T-helper 1 cell (primary cell): ENCODE measurements at places on chromosomes 3 and 15.

DNA sequence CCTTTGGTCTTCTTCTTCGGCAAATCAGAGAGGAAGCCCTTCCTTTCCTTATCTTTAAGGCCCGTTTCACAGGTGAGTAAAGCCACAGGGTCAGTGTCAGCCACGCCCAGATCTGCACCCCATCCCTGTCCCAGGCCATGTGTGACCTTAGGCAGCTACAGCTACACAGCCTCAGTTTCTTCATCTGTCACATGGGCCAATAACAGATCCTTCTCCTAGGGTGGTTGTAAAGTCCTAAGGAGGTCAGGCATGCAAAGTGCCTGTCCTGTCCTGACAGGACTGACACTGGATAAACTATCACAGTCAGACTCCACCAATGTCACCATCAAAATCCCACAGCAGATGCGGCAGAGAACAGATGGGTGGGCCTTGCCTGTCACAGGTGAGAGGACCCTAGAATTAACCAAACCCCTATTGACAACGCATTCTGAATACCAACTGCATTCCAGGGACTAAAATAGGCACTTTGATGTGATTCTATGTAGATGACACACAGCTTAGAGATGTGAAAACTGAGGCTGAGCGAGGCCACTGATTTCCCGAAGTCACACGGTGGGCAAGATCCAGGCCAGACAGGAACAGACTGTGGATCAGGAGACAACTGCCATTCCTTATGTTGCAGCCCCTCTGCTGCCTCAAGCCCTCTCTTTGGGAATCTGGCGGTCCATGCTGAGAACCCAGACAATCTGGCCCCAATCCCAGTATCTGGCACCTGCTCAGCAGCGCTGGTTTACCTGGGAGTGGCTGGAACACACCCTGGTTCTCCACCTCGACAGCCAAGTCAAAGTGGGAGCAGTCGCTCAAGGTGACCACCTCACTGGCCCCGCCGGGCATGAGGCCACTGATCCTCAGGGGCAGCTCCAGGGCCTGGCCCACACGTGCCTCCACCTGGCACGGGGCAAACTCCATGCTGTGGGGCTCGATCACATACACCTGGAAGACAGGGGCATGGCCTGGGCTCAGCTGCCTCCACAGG lies 48.7 kb downstream of the NUP210 start:
- DNase-seq = no peak

DNA sequence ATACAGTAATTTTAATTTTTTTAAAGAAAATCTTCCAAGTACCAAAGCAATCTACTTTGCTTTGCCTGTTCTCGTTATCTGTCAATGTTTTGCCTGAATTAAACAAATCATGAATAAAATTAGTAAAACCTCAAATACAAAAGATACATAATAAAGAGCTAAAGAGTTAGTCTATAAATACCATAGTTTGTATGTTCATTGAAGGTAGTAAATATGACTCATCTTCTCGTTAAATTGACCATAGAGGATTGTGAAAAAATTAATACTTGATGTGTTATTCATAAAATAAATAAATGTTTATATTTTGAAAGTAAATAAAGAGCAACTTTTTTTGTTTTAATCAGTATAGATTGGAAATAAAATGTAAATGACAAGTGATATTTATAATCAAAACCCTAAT lies 246.5 kb upstream of the PLSCR5 start:
- DNase-seq = no peak

DNA sequence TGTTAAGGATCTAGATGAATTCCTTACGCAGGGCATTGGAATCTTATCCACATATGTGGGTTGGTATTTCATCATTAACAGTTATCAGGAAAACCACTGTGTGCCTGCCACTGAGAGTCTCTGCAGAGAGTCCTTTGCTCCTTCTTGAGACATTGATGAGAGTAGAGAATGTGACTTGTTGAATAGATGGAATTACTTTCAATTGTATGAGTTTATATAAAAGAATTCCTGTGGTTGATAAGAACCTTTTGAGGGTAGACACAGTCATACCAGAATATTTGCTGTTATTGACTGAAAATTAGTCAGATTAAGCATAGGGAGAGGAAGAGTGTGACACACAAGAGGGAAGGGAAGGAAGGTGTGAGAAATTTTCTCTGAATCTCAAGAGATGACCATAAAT lies 30.8 kb downstream of the ARHGEF26 start:
- DNase-seq = no peak

- no peak for DNase-seq
These were observed 49.4 kb downstream of the KLF15 start for GRCh38 chr3:126307591-126308393.

DNA sequence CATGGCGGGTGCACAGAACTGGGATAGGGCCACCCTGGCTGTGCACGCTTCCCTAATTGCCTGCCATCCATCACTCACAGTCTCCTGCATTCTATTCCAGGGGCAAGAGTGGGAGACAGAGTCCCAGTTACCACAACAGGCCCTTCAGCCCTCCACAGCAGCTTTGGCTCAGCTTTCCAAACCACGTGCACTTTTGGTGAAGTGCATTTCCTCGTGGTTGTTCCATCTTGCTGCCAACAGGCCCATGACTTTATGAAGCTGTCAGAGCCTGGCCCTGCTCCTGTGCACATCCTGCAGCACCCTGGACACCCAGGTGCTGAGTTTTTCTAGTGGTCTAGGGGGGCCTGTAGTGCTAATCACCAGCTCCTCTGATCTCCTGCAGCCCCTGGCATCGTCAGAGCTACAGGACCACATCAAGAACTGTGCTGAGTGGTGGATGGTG lies 110.2 kb downstream of the ADCY5 start:
- DNase-seq = no peak

GRCh38 chr3:74137790-74138189 lies 476.7 kb downstream of the CNTN3 start:
- no peak for DNase-seq

DNA sequence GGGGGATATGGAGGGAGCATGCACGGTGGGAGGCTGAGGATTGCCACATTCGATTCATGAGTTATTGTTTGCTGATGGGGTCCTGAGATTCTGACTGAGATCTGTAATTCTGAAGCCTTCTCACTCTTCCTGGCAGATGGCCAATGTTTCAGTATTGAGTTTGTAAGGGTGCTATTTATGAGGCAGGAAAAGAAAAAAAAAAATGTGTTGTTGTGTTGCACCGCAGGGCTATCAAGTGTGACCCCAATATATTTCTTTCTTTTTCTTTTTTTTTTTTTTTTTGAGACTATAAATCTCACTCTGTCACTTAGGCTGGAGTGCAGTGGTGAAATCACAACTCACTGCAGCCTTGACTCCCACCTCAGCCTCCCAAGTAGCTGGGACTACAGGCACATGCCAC lies 3.2 kb upstream of the SENP2 start:
- no peak for DNase-seq

DNA sequence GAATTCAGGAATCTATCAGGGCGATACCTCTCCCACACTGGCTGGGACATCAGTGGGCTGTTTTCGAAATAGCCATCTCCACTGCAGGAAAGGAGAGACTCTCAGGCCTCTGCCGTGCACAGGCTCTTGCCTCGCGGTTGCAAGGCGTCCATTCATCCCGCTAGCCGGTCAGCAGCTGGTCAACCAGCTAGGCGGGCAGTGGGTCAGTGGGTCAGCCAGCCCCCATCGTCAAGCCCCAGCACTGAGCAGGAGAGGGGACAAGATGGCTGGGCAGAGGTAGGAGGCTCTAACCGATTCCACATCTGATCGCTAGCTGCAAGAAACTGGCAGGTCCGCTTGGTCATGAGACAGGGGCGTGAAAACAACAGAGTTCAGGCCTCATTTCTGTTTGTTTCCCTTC lies 45.1 kb downstream of the MUC4 start:
- no peak for DNase-seq

DNA sequence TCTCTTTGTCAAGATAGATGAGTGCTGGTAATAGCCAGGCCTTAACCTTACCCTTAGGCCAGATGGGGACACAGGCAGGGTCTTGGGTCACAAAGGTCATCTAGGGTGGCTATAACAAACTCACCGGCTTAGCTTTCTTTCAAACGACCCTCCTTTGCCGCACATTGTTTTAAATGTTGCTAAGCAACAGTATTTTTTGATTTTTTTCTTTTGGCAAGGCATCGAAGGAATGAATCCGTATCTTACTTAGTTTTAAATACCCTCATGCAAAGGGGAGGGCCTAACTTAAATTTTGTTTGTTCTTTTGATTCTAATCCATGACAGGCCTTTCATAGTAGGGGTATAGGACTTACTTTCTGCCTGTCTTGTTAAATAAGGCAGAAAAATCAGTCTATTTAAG lies 35.2 kb downstream of the ITPR1 start:
- no peak for DNase-seq

- no peak for DNase-seq
These were observed 131.2 kb upstream of the TGFBR2 start for GRCh38 chr3:30475038-30475808.

DNA sequence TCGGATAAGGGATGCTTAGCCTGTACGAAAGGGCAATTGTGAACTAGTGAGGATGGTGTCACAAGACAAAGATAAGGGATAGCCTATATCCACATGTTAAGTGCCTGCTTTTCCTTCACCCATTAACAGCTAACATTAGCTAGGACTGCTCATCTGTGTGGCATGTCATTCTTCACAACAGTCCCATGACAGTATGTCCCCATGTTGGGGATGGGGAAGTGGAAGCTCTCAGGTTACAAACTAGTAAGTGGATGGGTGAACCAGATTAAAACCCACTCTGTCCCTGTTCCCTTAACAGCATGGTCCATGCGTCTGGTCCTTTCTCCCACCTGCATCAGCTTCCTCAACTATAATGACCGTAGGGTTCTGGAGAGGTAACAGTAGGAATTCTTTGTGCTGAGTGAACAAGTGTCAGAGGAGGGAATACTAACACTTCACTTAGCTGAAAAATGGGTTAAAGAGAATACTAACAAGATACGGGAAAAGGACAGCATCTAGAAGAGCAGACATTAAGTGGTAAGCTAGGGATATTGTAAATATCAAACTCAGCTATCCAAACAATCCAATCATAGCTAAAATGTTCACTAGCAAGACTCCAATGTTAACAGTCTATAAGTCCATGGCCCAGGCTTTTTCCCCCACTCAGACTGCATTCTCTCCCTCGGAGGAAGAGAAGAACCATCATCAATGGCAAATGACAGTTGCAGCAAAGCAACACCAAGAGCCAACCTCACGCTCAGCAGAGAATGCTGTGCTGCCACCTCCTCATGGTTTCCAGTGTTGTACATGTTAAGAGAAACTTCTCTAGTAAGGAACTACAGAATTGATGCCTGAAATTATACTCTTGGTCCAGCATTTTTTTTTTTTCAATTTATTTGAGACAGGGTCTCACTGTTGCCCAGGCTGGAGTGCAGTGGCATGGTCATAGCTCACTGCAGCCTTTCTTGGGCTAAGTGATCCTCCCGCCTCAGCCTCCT lies 5.0 kb downstream of the RPLP1 start:
- DNase-seq = no peak

- no peak for DNase-seq
These were observed 620.7 kb upstream of the ALCAM start for GRCh38 chr3:104746056-104746455.

DNA sequence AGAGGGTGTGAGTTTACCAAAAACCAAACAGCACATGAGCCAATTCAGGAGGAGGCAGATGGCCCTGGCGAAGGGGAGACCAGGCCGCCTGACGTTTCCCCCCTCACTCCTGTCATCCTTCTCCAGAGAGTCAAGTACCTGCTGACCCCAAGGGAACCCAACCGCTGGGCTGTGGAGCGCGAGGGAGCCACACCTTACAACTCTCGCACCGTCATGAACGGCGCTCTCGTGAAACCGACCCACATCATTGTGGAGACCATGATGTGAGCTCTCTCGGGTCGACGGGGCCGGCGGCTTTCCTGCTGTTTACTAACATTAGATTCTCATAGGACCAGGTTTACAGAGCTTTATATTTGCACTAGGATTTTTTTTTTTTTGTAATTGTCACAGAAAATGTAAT lies 55.4 kb downstream of the GRIP2 start:
- no peak for DNase-seq

GRCh38 chr3:113662824-113663223 lies 33.6 kb downstream of the USF3 start:
- DNase-seq = no peak

GRCh38 chr15:59221511-59222505 lies 15.2 kb downstream of the LDHAL6B start:
- DNase-seq = no peak

DNA sequence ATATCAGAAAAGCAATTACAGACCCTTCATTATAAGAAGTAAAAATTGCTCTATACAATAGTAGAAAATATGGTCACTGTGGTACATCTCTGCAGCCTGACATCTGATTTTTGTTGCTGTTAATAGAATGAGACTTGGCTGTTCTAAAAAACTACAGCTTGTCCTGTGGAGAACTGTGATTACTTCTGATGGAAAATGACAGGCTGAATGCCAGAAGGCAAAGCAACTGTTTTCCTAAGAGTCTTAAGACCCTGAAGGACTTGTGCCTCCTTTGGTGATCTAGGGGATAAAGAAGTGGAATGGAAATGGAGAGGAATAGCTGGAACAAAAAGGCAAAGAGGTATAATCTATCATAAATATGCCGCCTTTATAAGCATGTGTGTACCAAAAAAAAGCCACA lies 314.8 kb downstream of the BCHE start:
- no peak for DNase-seq

- DNase-seq = no peak
These were observed 2.8 kb downstream of the LOXL1 start for GRCh38 chr15:73928971-73929627.

- no peak for DNase-seq
These were observed 79.4 kb upstream of the CADPS start for GRCh38 chr3:62954580-62954979.

DNA sequence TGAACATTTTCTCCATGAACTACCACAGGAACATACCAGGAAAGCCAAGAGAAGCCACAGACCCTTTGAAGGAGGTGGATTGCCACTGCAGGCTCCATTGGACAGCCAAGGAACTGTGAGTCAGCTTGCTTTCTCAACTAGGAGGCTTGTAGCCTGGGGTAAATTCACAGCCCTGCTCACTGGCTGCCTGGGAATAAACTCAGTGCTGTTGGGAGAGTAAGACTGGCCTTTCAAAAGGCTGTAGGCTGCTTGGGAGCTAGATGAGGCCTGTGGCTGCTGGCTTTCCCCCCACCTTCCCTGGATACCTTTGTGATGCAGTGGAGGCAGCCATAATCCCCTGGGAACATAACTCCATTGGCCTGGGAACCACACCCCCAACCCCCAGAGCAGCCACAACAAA lies 223.5 kb upstream of the RBMS3 start:
- DNase-seq = no peak

DNA sequence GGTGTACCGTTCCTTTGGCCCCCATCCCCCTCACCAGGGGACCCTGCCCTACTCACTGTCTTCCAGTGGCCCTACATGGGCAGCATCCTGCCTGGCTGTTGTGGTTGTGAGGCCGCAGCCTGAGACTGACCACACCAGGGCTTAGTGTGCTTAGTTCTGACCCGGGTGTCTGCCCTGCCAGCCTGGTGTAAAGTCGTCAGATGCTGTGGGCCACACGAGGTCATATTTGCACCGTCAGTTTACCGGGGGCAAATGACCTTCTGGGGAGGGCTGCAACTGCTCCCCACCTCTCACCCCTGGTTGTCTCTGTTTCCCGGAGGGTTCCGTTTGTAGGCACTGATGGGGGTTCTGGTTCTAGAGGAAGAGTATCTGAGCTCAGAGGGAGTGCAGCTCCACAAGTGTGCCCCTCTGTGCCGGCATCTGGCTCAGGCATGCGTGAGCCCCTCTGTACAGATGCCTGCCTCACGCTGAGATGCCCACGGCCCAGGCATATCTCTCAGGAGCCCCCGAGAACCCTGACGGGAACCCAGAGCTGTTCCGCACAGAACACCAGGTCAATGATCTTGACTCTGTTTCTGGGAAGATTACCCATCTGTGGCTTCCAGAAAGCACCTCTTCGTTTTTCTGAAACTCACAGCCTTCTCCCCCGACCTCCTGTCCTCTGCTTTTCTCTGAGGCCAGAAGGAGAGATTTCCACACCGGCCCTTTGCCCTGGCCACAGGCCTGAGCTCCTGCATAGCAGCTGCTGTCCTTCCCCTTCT lies 19.2 kb downstream of the KLF13 start:
- no peak for DNase-seq
